A549 treated with ZK216348 at 1 μM for 4 hours (cell line): ENCODE measurements at places on chromosomes 12 and 14. TPM values are rescaled to one million over a fixed set of nuclear protein-coding genes. Genes with fewer than 3 reads are reported as not detected.

The NPFF gene
- not detected in 5 replicates for total RNA-seq

The TMPRSS12 gene
- not detected in 5 replicates for total RNA-seq

The LRCOL1 gene
- not detected in 5 replicates for total RNA-seq

The CLEC4E gene
- total RNA-seq: 0.11 to 0.68 TPM (median 0.26 TPM) in 3 of 5 replicates, not detected in the others

The HOTAIR gene
- 0.16 to 0.33 TPM (median 0.25 TPM) in 4 of 5 replicates, not detected in the other for total RNA-seq

The KRT78 gene
- total RNA-seq: 0.24 TPM in 1 of 5 replicates, not detected in the others

The OLR1 gene
- 0.40 to 2.4 TPM (median 0.95 TPM) in 5 replicates for total RNA-seq

The FOXA1 gene
- total RNA-seq: 5.3 to 10.3 TPM (median 8.2 TPM) in 5 replicates

The SSTR1 gene
- total RNA-seq: not detected in 5 replicates

The BTBD7 gene
- 8.2 to 12.9 TPM (median 12.0 TPM) in 5 replicates for total RNA-seq

The CRADD gene
- total RNA-seq: 9.1 to 17.1 TPM (median 10.3 TPM) in 5 replicates

The SCN8A gene
- total RNA-seq: 1.3 to 2.7 TPM (median 1.6 TPM) in 5 replicates

The MMP17 gene
- 5.3 to 13.0 TPM (median 12.3 TPM) in 5 replicates for total RNA-seq

The IFNG-AS1 gene
- not detected in 5 replicates for total RNA-seq

The LHX5 gene
- not detected in 5 replicates for total RNA-seq

The PPFIBP1 gene
- total RNA-seq: 18.0 to 33.9 TPM (median 24.1 TPM) in 5 replicates

The FGF23 gene
- not detected in 5 replicates for total RNA-seq

The WSCD2 gene
- not detected in 5 replicates for total RNA-seq

The DPPA3 gene
- not detected in 5 replicates for total RNA-seq

The NPAS3 gene
- total RNA-seq: not detected in 5 replicates

The TPH2 gene
- 0.20 TPM in 1 of 5 replicates, not detected in the others for total RNA-seq

The ASCL1 gene
- total RNA-seq: not detected in 5 replicates

The NELL2 gene
- total RNA-seq: not detected in 5 replicates

The SLC5A8 gene
- total RNA-seq: not detected in 5 replicates

The AKT1 gene
- 67.0 to 125 TPM (median 109 TPM) in 5 replicates for total RNA-seq

The RNASE1 gene
- 0.19 to 0.33 TPM (median 0.27 TPM) in 3 of 5 replicates, not detected in the others for total RNA-seq

The TOMM20L gene
- not detected in 5 replicates for total RNA-seq

The RACGAP1 gene
- 77.8 to 84.8 TPM (median 81.2 TPM) in 5 replicates for total RNA-seq

The FOXM1 gene
- total RNA-seq: 77.0 to 96.8 TPM (median 92.7 TPM) in 5 replicates

The CCDC175 gene
- total RNA-seq: not detected in 5 replicates

The INHBC gene
- 0.07 TPM in 1 of 5 replicates, not detected in the others for total RNA-seq

The SPIC gene
- total RNA-seq: not detected in 5 replicates

The MANSC4 gene
- not detected in 5 replicates for total RNA-seq

The KCNC2 gene
- total RNA-seq: not detected in 5 replicates

The ZBTB42 gene
- 1.6 to 3.7 TPM (median 3.5 TPM) in 5 replicates for total RNA-seq

The SLC25A21 gene
- 0.34 to 2.3 TPM (median 0.75 TPM) in 5 replicates for total RNA-seq

The OAS2 gene
- total RNA-seq: 0.16 to 0.44 TPM (median 0.28 TPM) in 5 replicates

The ACOT4 gene
- 1.9 to 2.4 TPM (median 2.0 TPM) in 5 replicates for total RNA-seq

The TEX52 gene
- total RNA-seq: not detected in 5 replicates

The NXPH4 gene
- 2.7 to 6.3 TPM (median 5.1 TPM) in 5 replicates for total RNA-seq

The RPS6KL1 gene
- total RNA-seq: 0.37 to 0.81 TPM (median 0.51 TPM) in 4 of 5 replicates, not detected in the other

The CDKN3 gene
- total RNA-seq: 68.2 to 96.1 TPM (median 76.8 TPM) in 5 replicates

The TAS2R7 gene
- not detected in 5 replicates for total RNA-seq

The SLCO1B1 gene
- total RNA-seq: 0.15 to 0.53 TPM (median 0.26 TPM) in 5 replicates

The LGR5 gene
- not detected in 5 replicates for total RNA-seq

The SMCO2 gene
- 0.18 to 0.36 TPM in 2 of 5 replicates, not detected in the others for total RNA-seq

The ART4 gene
- not detected in 5 replicates for total RNA-seq

The STYK1 gene
- 0.14 to 0.53 TPM (median 0.31 TPM) in 5 replicates for total RNA-seq

The FIGNL2 gene
- 0.14 to 0.36 TPM (median 0.34 TPM) in 5 replicates for total RNA-seq

The GUCY2C gene
- 0.12 TPM in 1 of 5 replicates, not detected in the others for total RNA-seq

The CEP128 gene
- total RNA-seq: 4.5 to 6.8 TPM (median 5.5 TPM) in 5 replicates

The IFI27 gene
- total RNA-seq: 0.70 to 1.6 TPM (median 1.2 TPM) in 5 replicates

The LRRC10 gene
- not detected in 5 replicates for total RNA-seq

The CLEC4D gene
- not detected in 5 replicates for total RNA-seq

The SPPL3 gene
- 31.8 to 52.9 TPM (median 46.9 TPM) in 5 replicates for total RNA-seq

The RAPGEF3 gene
- total RNA-seq: 0.47 to 0.98 TPM (median 0.54 TPM) in 5 replicates
